ENCODE measurements at places on chromosomes 3 and 15.

DNA sequence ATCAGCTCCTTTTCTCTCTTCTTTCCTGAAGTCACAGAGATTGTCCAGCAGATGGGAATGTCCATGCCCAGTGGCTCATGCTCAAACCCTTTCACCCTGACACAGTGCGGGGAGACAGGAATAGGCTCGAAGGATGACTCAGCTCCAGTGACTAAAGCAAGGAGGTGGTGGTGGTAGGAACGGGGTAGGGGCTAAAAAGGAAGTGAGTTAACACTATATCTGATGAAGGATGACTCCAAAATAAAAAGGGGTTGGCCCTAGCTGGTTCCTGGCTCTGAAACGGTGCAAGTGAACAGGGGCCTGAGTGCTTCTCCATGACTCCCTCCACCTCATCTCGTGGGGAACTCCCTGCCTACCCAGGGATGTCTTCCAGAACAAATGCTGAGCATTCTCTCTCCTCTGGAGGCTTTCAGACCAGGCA is 167.4 kb upstream of the LPP start:
- peak; percentile 98 for DNase-seq

GRCh38 chr3:36303286-36303685 is 77.0 kb upstream of the STAC start:
- DNase-seq: peak; percentile 23

DNA sequence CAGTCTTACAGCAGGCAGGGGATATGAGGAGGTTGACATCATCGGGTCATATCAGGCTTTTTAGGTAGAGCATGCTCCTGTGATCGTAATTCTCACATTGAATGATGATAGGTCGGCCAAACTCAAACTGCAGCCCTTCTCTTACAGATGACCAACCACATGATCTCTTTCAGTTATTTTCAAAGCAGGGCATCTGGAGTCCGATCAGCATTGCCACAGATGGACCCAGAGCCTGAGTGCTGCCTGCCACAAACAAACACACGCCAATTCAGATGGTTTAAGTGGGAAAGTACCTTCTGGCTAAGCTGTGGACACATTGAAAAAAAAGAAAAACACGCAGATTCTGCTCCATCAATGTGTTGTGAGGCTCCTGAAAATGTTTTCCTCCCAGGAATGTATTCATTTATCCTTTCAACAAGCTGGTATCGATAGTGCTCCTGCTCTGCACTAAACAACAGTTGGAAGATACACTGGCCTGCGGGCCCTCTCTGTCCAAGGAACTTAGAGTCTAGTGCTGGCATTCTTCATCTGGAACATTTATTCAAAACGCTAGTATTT is 31.2 kb downstream of the ARPP21 start:
- DNase-seq: no peak

GRCh38 chr3:50267280-50267913 is 1.6 kb upstream of the SEMA3B start:
- no peak for DNase-seq

DNA sequence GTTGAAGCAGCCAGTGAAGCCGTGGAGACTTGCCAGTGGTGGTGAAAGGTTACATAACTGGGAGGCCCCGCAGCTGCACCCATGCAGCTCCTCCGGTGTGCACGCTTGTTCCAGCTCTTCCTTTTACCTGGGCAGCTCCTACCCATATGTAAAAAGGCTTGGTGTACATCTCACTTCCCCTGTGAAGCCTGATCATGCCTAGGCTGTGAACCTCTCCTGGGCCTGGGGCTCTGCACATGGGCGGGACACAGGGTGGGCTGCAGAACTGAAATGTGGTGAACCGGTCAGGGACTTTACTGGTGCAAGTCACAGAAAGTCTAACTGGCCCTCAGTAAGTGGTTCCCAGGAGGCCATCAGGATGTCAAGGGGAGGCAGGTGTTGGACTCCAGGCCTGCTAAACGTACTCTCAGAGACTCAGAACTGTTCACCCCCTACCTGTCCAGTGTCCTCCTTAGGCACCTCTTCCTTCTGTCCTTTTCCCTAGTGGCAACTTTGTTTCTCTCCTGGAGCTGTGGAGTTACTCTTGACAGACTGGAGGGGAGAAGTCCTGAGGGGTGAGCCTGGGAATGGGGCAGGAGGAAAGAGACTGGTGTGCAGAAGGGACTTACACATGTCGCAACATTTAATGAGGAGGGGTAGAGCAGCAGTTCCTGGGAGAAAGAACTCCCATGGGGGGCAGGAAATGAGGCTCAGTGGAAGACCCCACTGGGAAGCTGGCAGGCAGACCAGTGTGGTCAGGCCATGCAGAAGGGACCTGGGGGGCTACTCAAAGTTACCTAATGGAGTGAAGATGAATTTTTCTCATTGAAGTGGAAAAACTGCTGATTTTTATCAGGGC is 148.1 kb downstream of the EEFSEC start:
- DNase-seq: no peak

DNA sequence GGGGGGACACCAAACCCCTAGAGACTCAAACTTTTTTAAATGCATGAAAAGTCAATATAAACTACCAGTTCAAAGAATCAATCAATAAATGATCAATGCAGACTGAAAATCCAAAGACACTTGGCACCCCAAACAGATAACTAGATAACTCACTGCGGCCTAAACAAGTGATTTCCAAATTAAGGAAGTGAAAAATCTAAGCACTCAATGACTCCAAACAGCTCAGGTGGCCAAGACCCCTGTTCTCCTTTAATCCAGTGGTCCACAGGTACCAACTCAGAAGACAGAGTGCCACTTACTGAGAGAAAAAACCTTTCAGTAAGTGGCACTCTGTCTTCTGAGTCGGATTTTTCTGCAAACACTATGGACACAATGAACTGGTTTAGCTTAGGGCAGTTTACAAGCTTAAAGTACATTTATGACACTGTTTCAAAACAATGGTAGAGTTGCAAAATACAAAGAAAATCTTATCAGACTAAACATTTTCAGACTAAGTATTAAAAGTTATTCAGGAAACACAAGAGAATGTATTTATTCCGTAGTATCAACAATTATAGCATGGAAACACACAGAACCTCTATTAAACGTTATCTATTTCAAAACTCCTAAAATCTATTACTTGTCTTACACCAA is 4.7 kb downstream of the DLG1 start:
- no peak for DNase-seq

GRCh38 chr15:73782344-73782959 is 29.3 kb upstream of the INSYN1 start:
- DNase-seq: no peak

- peak; percentile 11 for DNase-seq
Observed at GRCh38 chr3:144011251-144011799, 39.7 kb downstream of the DIPK2A start.

GRCh38 chr15:77455696-77456321 is 35.1 kb downstream of the HMG20A start:
- peak; percentile 74 for DNase-seq

- no peak for DNase-seq
Observed at GRCh38 chr15:49406352-49407118, 16.5 kb upstream of the FGF7 start.

DNA sequence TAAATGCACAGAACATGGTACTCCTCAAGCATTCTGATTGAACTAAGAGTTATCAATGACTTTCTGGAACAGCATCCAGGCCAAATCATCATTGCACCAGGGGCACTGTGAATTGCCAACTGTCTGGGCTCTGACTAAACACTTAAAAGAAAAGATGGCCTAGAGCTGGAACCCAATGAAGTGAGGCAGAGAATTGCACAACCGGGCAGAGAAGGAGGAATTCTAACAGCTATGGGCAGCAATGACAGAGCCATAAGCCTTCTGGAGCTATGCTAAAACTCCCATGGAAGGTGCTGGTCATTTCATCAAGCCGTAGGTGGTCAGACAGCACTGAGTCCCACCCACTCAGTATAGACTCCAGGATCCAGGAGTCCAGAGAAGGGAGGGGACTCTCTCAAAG is 48.1 kb upstream of the OXTR start:
- DNase-seq: no peak

- DNase-seq: no peak
Observed at GRCh38 chr15:77625376-77625775, 7.3 kb downstream of the LINGO1 start.

DNA sequence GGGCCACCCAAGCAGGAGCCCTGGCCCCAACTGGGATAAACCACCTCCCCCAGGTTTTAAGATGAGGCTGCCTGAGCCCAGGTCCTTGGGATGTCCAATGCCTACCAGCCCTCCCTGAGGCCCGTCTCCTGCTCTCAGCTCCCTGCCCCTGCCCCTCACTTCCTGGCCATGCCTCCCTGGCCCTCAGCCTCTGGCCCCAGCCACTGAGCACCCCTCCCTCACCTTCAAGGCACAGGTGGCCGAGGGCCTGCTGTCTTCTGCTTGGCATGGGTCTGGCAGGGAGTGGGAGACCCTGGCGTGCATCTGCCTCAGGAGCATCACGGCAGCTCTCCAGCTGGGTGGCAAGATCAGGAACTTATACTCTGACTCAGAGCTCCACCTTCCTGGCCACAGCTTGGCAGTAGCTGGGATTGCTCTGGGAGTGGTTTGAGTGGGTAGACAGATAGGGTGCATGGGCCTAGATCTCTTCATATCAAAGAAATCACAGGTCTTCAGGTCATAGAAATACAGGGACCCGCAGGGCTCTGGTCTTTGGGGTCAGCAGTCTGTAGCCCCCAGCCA is at the start of gene PLA2G4E:
Gene PLA2G4E, minus strand, starts transcription at position 330 of the 561 bp plus-strand sequence. Its CDS starts 12 bp downstream, at position 318.
- no peak for DNase-seq

DNA sequence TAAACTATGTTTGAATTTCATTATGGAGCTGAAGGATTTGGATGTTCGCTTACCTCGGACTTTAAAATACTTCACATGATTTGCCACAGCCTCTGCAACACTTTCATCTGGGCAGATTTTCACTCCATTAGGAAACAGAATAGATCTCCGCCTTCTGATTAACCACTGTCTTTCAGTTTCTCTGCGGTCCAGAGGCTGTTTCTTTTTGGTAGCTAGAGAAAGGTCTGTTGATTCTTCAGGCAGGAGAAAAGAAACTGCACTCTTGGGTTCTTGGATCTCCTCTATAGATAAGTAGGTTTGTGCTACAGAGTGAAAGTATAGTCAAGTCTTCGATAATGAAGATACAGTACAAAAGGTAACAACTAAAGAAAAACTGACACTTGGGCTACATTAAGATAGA is 844 bp downstream of the IMPG2 start:
- DNase-seq: no peak

- peak; percentile 39 for DNase-seq
Observed at GRCh38 chr3:32913790-32914446, 37.5 kb upstream of the CCR4 start.

GRCh38 chr3:9914011-9914410 is 2.9 kb upstream of the IL17RC start:
- peak; percentile 43 for DNase-seq

DNA sequence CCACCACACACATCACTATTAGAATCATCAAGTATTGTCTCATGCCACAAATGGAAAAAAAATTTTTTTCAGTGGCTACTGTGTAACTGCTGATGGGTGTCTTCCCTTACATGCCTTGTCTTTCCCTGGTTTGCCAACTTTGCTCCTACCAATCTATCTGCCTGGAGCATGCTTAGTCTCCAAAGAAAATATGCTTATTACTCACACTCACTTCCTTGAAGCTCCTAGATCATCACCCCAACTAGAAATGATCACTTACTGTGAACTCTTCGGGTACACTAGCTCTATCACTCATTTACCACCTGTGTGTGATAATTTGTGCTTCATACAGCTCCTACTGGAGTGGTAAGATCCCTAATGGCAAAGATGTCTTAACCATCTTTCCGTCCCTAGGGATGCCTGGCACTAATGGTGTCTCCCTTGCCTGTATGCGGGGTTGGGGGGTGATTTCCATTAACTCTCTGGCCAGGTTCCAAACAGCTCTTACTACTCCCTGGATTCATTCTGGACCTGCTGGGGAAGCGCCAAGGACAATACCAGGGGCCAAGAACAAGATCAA is 799 bp downstream of the VPS33B start:
- peak; percentile 33 for DNase-seq

DNA sequence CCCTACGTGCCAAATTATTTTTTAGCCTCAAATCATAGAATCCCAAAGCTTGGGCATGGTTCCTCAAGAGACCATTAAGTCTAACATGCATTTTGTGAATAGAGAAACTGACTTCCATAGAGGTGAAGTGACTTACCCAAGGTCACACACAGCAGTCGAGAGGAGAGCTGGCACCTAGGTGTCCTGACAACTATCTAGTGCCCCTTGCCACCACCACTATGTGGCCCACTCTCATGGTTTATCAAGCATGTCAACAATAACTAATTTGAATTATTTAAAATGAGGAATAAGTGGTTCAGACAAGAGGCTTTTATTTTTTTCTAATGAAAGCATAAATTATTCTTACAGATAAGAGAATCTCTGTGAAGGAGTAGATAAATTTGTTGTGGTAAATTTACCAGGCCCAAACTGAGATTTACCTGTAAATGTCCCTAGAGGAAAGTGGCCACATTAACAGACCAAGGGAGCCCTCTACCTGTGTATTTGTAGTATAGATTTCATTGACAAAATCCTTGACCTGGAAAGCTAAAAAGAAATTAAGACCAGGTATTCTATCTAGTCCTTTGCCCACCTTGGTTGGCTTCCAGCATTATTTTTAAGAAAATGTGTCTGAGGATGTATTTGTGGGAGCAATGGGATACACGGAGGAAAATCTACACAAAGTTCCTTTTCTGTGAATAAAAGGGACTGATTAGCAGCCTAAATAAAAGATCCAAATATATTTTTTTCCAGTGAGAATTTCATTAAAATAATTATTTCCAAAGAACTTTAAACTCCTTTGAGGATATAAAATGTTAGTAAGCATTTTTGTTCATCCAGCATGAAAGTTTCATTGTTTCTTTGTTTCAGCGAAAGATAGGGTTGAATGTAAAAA is 49.1 kb downstream of the IQCH start:
- DNase-seq: peak; percentile 60

DNA sequence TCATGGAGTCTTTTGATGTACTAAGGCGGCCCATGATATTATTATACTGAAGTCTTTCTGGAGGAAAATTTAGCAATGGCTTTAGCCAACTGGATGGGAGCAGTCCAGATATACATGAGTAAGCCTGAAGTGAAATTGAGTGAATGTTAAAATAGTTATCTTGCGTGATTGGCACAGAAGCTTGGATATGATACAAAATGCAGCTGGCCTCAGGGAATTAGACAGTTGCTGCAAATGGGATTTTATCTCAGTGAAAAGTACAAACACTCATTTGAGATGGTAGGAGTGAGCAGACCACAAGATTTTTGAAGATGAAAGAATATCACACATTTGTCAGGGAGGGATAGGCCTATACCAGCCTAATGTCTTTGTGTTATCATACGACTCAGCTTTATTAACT is 8.9 kb downstream of the LMOD3 start:
- peak; percentile 8 for DNase-seq

GRCh38 chr3:178960181-178960580 is 111.4 kb downstream of the ZMAT3 start:
- DNase-seq: peak; percentile 20

Data from M059J (cell line).